ENCODE measurements at places on chromosomes 7 and 10.

DNA sequence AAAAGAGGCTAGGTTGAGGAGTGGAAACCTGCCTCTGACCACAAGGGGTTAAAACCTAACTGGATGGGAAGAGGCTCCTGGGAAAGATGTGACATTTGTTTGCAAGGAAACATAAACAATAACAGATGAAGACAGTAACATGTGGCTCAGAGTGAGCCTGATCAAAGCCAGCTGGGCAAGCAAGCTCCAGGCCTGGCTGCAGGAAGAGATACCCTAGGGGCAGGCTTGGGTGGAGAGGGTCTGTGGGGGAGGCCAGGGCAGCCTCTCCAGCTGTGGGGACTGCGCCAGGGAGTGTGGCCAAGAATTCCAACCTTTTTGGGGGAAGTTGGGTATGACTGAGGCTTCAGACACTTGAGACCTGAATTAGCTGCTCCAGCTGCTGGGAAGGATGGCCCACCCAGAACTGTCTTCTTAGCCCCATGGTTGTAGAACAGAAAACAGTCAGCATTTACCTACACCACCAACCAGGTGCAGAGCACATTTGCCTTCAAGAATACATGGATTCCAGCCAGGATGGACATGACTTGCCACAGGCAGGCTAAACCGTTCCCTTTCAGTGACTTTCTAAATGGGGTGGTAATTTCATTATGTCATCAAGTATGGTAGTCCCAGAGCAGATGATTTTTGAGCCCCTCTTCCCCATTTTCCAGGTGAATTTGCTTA is 10.4 kb upstream of the FAM170B start:
- DNase-seq, result no peak

GRCh38 chr7:106015381-106016218 is 52.5 kb downstream of the CDHR3 start:
- no peak for DNase-seq

DNA sequence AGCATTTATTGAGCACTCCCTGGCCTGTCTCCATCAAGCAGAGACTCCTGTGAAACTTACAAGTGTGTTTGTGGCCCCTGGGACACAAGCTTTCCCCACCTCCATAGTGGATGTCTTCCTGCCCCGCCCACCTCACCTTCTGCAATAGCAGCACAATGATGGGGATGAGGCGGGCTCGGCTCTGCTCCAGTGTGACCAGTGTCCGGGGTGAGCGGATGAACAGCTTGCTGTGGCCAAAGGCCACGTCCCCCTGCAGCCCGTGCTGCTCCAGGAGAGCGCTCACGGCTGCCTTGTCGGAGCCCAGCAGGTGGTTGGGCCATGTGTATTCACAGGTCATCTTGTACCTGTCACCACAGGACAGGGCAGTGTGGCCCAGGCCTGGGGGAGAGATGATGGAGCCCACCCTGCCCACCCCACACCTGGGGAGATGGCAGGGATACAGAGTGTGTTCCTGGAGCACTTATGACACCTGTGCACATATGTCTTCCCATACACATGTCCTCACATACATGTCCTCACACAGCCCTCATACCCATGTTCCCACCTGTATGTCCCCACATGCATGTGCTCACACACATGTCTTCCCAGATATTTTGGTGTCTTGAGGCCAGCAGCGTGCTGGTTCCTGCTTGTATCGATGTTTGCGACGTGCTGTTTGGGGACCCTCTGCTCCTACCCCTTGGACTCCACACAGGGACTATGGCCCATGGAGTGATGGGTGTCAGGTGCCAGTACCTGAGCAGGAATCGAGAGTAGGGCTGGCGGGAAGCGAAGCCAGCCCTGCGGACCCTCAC is 12.7 kb downstream of the MYO1G start:
- DNase-seq, result no peak

- DNase-seq, result no peak
These were observed 52.3 kb downstream of the HECTD2 start for GRCh38 chr10:91462423-91462822.

DNA sequence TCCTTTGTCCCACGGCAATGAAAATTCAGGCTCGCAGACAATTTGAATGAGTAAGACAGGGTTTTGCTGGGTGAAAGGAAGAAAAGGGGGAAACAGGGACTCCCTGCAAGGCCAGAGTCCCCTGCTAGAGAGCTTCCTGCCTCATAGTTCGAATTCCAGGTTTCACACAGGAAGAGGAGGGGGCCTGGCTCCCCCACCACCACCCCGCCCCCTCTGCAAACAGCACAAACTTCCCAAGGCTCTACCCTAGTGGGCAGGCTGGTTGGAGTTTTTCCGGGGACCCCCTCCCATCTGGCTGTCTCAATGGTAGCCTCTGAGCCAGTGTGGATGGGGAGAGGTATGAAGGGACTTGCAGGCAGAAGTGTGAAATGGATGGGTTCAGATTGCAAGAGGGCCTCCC is 57.4 kb upstream of the NEBL start:
- DNase-seq, result no peak

Measured in pulmonary artery endothelial cell (primary cell).